Foreskin keratinocyte (primary cell): ENCODE measurements at places on chromosomes 3 and 15.

GRCh38 chr15:63212050-63213004 lies 22.9 kb downstream of the RAB8B start:
- no peak for DNase-seq

GRCh38 chr15:48459571-48460442 lies 128.6 kb downstream of the DUT start:
- DNase-seq = no peak

- DNase-seq = no peak
Observed at GRCh38 chr3:129005526-129006303, 4.6 kb downstream of the EFCC1 start.

DNA sequence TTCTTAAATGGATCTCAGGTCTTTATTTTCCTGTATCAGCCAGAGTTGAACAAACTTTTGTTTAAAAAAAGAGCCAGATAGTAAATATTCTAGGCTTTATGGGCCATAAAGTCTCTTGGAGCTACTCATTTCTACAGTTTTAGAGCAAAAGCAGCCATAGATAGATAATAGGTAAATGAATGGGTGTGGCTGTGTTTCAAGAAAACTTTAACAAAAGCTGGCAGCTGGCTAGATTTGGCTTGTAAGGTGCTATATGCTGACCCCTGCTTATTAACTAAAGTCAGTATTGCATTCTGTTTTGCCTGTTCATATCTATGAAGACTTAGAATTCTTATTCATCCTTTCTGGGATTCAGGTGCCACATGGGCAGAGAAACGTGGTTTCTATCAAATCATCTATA lies 29.0 kb downstream of the MFN1 start:
- no peak for DNase-seq

GRCh38 chr3:58746758-58747157 lies 80.2 kb upstream of the FAM3D start:
- DNase-seq = no peak

DNA sequence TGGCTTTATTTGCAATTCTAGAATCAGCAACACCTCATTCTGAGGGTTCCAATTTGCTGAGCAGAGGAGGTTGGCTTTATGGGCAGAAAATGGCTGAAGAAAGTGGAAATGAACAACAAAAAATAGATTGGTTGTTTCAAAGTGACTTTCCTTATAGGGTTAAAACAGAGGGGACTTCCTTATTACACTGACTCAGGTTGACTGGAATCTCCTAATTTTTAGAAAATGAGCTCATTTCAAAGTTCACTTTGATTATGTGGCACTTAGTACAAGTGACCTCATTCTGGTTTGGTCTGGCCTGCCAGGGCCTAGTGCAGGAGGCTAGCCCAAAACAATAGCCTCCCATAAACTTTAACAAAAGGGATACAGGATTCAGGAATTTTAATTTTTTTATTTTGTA lies 41.4 kb downstream of the NFKBIZ start:
- DNase-seq = peak; percentile 79

GRCh38 chr3:106386050-106386449 lies 517.2 kb upstream of the CBLB start:
- DNase-seq = no peak

DNA sequence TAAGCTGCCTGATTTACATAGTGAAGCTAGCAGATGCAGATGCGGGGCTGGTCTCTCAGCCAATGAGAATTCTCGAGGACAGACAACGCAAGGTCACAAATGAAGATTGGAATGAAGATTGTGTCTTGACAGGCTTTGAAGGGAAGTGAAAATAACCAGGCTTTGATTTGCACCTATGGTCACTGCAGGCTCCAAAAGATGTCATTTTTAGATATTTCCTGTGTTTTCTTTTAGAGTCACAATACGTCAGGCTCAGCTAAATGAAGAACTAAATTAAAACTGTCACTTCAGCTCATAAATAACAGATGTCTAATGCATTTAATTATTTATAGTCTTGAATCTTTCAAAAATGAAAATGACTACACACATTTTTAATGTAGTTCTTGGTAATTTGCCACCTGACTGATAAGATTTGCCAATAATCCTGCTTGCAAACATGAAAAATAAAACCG lies 99.5 kb downstream of the SQOR start:
- DNase-seq = no peak

DNA sequence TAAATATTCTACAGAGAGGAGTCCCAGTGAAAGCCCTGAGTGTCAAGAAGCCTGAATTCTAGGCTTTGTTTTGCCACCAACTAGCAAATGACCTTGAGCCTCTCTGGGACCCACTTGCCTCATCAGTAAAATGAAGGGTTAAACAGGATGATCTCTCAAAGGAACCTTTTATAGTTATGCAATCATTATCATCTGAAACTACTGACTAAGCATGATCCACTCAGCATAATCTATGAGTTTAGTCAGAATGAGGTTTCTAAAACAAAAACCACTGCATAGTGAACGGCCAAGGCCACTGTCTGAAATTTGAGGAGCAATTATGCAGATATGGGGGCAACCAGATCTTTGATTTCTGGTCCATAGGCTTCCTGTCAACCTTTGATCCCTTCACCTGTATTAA lies 319.0 kb downstream of the MECOM start:
- DNase-seq = no peak

- DNase-seq = no peak
Observed at GRCh38 chr3:52221141-52221562, 4.3 kb downstream of the TLR9 start.

DNA sequence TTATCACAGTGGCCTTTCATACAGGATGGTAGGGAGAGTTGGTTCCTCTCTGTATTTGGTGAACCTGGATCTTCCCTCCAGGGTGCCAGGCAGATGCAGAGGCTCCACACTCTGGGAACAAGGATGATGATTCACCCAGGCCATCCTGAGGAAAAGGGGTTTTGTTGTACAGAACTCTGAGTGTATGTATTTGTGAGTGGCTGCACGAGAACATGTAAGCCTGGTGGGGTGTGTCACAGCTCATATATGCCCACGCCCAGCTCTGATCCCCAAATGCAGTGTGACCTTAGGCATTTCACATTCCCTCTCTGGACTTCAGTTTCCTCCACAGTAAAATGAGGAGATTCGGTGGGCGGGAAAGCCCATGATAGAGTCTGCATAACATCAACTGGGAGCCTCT lies 11.6 kb upstream of the CILP start:
- peak; percentile 17 for DNase-seq

- peak; percentile 77 for DNase-seq
Observed at GRCh38 chr15:84747416-84748273, 747 bp upstream of the ZNF592 start.

- peak; percentile 44 for DNase-seq
Observed at GRCh38 chr15:35458176-35458856, 87.6 kb downstream of the DPH6 start.

- no peak for DNase-seq
Observed at GRCh38 chr3:72191209-72191960, 406.4 kb upstream of the PROK2 start.

GRCh38 chr3:45775571-45776300 lies 20.6 kb downstream of the SLC6A20 start:
- DNase-seq = no peak

DNA sequence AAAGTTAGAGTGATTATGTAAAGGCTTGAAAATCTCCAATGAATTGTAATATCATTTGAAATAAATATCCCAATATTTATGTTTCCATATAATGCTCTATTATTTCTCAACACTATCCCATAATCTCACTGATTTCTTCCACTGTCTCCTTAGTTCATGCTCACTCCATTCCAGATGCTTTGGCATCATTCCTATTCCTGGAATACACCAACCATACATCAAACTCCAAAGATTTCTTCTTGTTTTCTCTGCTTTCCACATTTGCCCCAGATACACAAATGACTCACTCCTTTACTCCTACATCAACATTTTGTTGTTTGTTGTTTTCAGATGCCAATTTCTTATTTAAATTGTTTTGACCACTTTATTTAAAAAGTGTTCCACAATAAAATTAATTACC lies 1390.8 kb downstream of the ZPLD1 start:
- DNase-seq = no peak

DNA sequence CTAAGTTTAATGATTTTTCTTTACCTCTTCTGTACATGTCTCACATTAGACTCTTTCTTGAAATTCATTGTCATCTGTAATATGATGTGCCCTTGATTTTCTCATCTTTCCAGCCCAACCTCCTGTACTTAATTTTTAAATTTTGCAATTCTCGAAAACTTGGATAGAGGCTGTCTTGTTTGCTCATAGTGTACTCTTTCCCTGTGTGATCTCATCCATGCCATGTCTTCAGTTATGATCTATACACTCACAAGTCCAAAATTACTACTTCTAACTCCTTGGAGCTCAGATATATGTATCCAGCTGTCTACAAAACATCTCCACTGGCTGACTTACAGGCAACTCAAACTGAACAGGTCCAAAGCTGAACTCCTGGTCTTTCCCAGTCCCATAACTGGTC lies 42.2 kb downstream of the CD200 start:
- DNase-seq = no peak

- DNase-seq = no peak
Observed at GRCh38 chr3:178645503-178645902, 109.3 kb downstream of the KCNMB2 start.

GRCh38 chr15:72389231-72389630 lies 8.9 kb upstream of the TMEM202 start:
- DNase-seq = no peak

GRCh38 chr3:10974746-10975375 lies 17.7 kb upstream of the SLC6A1 start:
- no peak for DNase-seq

- no peak for DNase-seq
Observed at GRCh38 chr15:43795997-43796396, 3.9 kb downstream of the SERF2 start.

- DNase-seq = no peak
Observed at GRCh38 chr15:96412906-96413231, 82.4 kb downstream of the NR2F2 start.
